ENCODE measurements at places on chromosomes 5 and 9.

- no peak for DNase-seq
These were observed 22.2 kb downstream of the SLC12A7 start for GRCh38 chr5:1089621-1090040.

DNA sequence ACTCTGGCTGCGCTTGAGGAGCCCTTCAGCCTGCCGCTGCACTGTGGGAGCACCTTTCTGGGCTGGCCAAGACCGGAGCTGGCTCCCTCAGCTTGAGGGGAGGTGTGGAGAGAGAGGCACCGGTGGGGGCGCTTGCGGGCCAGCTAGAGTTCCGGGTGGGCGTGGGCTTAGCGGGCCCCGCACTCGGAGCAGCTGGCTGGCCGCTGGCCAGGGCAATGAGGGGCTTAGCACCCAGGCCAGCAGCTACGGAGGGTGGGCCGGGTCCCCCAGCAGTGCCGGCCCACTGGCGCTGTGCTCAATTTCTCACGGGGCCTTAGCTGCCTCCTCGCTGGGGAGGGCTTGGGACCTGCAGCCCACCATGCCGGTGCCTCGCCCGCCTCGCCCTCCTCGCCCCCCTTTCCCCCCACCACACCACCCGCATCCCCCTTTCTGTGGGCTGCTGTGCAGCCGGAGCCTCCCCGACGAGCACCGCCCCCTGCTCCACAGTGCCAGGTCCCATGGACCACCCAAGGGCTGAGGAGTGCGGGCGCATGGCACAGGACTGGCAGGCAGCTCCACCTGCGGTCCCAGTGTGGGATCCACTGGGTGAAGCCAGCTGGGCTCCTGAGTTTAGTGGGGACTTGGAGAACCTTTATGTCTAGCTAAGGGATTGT is 954.5 kb downstream of the DTWD2 start:
- no peak for DNase-seq

GRCh38 chr5:80703747-80704146 is 49.0 kb upstream of the DHFR start:
- DNase-seq: no peak

DNA sequence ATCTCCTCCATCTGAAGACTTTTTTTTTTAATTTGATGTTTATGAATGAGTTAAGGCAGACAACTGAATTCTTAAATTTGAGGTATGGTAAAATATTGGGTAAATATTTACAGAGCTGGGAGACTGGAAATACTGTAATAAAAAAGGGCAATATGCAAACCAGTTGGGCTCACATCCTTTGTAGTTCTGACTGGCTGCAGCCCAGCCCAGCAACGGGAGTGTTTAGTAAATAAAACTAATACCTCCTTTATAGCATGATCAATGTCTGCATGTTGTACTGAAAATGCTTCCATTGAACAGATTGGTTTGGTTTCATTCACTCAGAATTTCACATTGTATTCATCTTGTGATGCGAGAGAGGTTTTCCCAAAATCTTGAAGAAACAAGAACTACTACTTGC is 365.0 kb downstream of the DMRT2 start:
- no peak for DNase-seq

- DNase-seq: no peak
These were observed 111.3 kb downstream of the RXRA start for GRCh38 chr9:134437403-134438194.

DNA sequence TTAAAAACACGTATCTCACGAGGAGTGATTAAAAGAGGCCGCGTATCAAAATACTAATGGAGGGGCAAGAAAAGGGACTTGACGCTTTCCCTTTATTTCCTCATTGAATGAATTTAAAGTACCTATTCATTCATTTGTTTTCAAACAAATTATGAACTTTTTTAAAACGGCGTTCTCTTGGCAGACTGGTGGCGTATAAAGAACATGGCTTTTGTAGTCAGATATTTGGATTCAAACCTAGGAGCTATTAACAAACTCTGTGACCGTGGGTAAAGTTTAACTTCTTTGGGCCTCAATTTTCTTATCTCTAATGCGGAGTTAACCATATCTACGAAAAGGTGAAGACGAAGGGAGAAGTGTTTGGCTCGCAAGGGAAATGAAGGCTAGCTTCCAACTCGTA is 876 bp downstream of the CAAP1 start:
- no peak for DNase-seq

DNA sequence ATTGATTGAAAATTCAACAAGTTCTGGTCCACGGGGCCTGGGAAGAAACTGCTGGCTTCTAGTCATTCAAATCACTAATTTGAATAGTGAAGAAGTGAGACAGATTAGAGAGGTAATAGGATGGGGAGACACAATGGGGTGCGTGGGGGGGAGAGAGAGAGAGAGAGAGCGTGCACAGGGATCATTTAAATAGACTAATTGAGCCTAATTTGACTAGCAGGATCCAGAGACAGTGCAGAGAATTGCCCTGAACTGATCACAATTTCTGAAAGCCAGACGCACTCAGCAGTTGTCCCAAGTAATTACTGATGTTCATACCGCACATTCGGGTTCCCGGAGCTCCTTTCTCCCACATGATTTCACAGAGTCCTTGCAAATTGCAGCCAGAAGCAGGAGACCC is 50.3 kb upstream of the C5orf58 start:
- DNase-seq: no peak

- DNase-seq: no peak
These were observed 145.2 kb downstream of the RORB start for GRCh38 chr9:74642376-74642775.

DNA sequence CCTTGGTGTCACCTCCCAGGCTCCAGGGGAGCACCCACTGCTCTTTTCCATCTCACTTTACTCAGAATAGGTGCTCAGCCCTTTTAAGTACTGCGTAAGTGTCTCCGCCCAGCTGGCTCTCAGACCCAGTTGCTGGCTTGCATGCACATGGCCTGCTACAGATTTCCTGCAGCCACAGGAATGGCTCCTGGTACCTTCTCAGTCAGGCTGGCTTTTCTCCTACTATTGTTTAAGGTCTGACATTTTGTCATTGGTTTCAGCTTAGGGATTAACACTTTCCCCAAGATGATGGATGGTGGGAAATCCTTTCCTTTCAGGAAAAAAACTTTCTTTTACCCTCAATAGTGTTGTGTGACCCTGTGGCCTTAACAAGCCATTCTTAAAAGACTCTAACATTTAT is 1652.3 kb upstream of the WWC1 start:
- no peak for DNase-seq

All from CD4-positive, alpha-beta T cell treated with Interleukin-12 subunit alpha and Interleukin-12 subunit beta, for 1 hour (primary cell).